Kidney epithelial cell (primary cell): ENCODE measurements at places on chromosomes 4 and X. TPM values are rescaled to one million over a fixed set of nuclear protein-coding genes. Genes with fewer than 3 reads are reported as not detected.
A peak's percentile ranks its signal among the peaks of the same experiment; 100 is the strongest.

- no peak for DNase-seq
Measured at GRCh38 chrX:85941275-85941674, 106.1 kb downstream of the CHM start.

GRCh38 chrX:37840931-37841330 is 6.4 kb downstream of the DYNLT3 start:
- no peak for DNase-seq

GRCh38 chr4:146023334-146023967 is 84.8 kb upstream of the ZNF827 start:
- no peak for DNase-seq

DNA sequence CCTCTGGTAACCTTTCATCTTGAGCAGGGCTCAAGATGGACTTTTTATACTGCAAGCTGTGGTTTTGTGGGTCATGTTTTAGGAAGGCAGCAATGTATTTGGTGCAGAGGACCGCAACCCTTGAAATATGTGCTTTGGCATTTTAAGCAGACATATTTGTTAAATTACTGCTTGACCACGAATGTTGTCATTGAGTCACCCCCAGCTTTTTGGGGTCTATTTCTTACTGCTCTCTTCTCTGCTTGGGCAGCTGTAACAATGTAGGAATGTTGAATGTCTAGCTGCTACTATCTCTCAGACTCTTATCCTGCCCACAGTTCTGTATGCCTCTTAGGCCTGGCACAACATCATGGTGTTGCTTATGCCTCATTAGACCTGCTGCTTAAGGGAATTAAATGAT is 6.0 kb downstream of the RBPJ start:
- peak; percentile 76 for DNase-seq

- peak; percentile 56 for DNase-seq
Measured at GRCh38 chrX:23883737-23884354, 23.9 kb downstream of the APOO start.

GRCh38 chr4:177220376-177220775 is 89.3 kb upstream of the NEIL3 start:
- DNase-seq: no peak

DNA sequence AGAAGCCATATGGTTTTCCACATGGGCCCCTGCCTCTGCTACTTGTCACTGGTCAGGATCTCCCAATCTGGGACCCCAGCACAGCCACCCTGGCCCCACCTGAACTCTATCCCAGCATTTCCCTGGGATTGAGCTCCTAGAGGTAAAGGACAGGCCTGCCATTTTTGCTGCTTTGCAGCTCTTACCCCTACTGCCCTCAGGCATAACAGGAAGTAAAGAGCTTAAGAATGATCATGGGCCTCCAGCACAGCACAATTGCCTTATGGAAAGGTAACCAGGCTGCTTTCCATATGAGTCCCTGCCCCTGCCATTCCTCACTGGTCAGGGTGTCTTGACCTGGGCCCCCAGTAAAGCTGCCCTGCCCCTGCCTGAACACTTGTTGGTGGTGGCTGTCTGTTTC is 254.9 kb upstream of the ZCCHC13 start:
- DNase-seq: no peak

Gene XKRX
- total RNA-seq: 0.04 TPM in 1 of 2 replicates, not detected in the other

DNA sequence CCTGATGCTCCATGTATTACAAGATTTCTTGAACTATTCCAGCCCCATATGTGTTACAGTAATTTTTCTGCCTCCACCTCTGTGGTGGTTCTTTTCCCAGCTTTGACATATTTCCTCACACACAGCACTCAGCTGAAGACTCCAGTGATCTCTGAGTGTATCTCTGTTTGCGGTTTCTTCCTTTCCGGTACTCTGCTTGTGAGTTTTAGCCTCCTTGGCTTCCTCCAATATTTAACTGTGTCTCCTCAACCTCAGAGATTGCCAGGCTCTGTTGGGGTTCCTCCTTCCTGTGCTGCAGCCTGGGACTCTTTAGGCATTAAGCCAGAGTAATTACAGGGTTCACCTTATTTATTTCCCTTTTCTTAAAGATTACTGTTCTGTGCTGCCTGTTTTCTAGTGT is 73.2 kb downstream of the NFKB1 start:
- no peak for DNase-seq

Gene C4orf36
- total RNA-seq: 0.71 TPM in 1 of 2 replicates, not detected in the other

DNA sequence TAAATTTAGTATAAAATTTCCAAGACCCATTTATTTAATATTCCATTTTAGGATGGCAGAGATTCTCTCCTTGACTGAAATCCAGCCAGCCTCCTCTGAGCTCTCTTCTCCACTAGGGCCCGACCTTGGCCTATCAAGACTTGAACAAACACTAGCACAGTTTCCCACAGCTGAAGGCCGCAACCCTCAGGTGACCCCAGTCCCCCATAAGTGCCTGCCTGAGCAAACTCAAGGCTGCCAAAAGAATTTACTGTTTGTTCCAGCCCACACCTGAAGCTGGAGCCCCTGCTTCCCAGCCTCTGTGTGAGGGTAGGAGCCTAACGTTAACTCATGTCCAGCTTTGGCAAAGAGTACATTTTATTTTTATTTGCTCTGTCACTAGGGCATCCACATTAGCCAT is 629.0 kb upstream of the ZFP42 start:
- no peak for DNase-seq

Gene FAAH2
- 5.3 and 11.5 TPM in 2 replicates for total RNA-seq

Gene SH3TC1
- 18.9 and 30.5 TPM in 2 replicates for total RNA-seq

- DNase-seq: no peak
Measured at GRCh38 chrX:126124721-126125120, 41.4 kb downstream of the DCAF12L2 start.

Gene IL21
- total RNA-seq: not detected in 2 replicates

- no peak for DNase-seq
Measured at GRCh38 chrX:68872171-68872570, 43.4 kb downstream of the EFNB1 start.

DNA sequence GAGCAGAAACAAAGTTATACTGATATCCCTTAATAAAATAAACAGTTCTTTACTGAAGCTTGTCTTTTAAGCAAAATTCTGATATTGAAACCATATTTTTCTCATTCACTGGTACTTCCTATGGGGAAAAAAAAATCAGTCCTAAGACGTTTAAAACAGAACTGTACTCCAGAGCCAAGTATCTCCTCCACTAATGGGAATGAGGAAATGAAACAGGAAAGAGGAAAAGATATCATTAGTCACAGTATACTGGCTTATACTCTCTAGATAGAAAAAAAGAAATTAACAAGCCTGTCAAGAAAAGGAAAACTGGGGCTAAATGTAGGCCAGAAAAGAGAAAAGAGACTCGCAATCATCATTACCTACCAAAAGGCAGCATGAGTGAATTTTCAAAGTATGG is 252.7 kb downstream of the CENPC start:
- DNase-seq: no peak

GRCh38 chr4:140816806-140817510 is 60.8 kb upstream of the TBC1D9 start:
- no peak for DNase-seq

DNA sequence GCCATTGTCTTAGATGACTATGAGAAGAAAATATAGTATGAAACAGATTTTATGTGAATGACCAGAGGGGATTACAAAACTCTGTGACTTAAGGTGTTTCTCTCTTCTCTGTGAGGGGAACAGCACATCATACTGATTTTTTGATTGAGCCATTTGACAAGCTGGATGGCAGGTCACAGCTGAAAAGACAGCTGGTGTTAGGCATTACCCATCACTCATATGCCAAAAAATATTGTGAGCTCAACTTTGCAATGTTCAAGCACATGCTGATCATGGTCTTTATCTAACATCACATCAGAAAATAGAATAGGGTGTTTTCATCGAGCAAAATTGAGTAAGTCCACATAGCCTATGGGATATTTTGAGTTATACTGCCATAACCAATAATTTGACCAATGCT is 86.7 kb upstream of the TECRL start:
- DNase-seq: no peak

Gene UGT2B11
- not detected in 2 replicates for total RNA-seq

Gene CTPS2
- 18.8 and 21.3 TPM in 2 replicates for total RNA-seq

Gene STPG2
- 0.07 TPM in 1 of 2 replicates, not detected in the other for total RNA-seq

- DNase-seq: no peak
Measured at GRCh38 chrX:111868726-111869638, 7.0 kb upstream of the TRPC5OS start.

Gene FAM50A
- 79.1 and 80.0 TPM in 2 replicates for total RNA-seq

Gene SHROOM2
- 10.6 and 14.1 TPM in 2 replicates for total RNA-seq

Gene CXCL13
- total RNA-seq: not detected in 2 replicates

Gene AFAP1
- total RNA-seq: 54.4 and 55.6 TPM in 2 replicates

DNA sequence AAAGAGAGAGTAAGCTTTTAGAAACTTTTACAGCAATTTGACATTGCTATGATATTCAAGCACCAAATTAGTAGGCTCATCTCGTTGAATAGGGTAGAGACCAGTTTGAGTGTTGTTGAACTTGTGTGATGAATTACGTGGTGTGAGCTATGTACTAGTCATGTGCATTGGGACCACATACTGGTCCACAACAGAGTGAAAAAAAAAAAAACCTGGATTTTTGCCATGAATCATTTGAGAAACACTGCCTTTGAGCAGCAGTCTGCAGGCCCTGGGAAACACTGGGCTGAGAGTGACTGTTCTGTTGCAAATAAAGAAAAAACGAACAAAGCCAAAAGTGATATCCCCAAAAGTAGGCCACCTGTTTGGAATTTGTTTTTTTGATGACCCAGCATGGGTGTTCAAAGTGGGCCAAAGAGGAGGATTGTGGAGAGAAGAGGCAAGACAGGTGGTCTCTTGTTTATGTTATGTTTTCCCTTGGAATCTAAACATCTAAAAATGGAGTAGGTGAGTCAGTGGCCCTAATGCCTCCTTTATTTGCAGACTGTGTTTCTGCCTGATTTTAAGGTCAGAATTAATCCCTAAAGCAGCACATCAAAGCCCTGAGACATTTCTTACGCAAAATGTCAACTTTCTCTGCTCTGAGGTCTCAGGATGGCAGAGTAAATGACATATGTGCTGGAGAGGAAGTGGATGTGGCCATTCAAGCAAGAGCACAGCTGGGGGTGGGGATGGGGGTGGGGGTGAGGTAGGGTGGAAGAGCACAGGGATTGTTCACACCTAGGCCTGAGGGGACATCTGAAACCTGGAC is 33.5 kb downstream of the TAF7L start:
- DNase-seq: no peak

DNA sequence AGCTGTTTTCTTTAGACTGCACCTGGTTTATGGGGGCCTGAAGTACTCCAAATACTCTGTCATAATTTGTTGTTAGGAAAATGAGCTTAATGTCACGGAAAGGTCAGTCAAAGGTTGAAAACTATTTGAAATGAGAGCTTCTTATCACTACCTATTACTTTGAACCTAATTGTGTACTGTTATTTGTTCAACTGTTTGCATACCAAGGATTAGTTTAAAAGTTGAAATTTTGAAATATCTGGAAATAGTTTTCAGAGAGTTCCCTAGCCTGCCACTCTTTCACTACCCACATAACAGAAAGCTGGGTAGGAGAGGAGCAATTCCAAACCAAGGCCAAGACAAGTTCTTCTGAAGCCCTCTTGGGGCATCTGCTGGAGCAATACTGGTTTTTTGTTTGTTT is 28.0 kb upstream of the AP1AR start:
- no peak for DNase-seq

GRCh38 chr4:124515591-124515990 is 196.9 kb downstream of the ANKRD50 start:
- no peak for DNase-seq

DNA sequence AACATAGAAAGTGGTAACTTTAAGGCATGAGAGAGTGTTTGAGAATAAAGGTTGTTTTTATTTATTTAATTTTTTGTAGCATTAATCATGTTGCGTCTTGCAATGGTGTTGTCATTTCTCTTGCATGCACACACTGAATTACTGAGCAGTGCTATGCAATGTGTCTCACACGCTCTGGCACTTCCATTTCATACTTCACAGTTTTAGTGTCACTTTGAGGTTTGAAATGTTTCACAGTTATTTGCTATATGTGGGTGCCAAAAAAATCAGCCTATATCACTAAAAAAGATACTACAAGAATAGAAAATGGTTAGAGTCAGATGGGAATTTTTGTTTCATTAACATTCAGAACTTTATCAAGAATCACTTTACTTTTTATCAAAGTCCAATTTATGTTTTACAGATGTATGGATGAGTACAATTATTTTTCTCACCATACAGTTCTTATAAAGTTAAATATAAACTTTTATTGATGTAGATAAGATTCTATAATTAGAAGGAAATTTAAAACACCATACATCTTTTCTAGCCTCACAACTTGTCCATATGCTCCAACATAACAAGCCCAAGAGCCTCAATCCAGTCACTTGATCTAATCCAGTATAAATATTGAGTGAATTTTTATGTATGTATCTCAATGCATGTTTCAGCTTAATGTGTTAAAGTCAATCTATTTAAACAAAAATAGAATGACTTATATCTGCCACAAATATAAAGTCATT is 114.0 kb downstream of the IQCM start:
- DNase-seq: no peak

Gene ARMCX2
- 33.5 and 37.5 TPM in 2 replicates for total RNA-seq

Gene LONRF3
- 7.2 and 8.1 TPM in 2 replicates for total RNA-seq

- no peak for DNase-seq
Measured at GRCh38 chrX:36867143-36867542, 141.0 kb upstream of the FAM47C start.

- no peak for DNase-seq
Measured at GRCh38 chr4:145799223-145799622, 119.3 kb downstream of the C4orf51 start.

Gene KLB
- total RNA-seq: 0.07 and 0.21 TPM in 2 replicates

Gene SPANXD
- total RNA-seq: not detected in 2 replicates

DNA sequence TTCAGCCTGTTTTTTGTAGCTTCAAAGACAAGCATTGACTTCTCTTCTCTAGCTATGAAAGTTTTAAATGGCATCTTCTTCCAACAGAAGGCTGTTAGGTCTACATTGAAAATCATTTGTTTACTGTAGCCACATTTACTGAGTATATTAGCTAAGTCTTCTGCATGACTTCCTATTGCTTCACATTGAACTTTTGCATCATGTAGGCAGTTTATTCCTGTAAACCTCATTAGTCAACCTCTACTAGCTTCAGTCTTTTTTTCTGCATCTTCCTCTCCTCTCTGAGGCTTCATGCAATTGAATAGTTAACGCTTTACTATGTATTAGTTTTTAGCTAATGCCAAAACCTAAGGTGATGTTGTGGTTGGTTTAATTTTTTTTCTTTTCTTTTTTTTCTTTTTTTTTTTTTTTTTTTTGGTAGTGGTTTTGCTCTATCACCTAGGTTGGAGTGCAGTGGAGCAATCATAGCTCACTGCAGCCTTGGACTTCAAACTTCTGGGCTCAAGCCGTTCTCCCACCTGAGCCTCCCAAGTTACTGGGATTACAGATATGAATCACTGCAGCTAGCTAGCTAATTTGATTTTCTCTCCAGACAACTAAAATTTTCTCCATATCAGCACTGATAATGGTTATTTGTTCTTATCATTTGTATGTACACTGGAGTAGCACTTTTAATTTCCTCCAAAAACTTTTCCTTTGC is 3.4 kb downstream of the UGT2A3 start:
- no peak for DNase-seq

DNA sequence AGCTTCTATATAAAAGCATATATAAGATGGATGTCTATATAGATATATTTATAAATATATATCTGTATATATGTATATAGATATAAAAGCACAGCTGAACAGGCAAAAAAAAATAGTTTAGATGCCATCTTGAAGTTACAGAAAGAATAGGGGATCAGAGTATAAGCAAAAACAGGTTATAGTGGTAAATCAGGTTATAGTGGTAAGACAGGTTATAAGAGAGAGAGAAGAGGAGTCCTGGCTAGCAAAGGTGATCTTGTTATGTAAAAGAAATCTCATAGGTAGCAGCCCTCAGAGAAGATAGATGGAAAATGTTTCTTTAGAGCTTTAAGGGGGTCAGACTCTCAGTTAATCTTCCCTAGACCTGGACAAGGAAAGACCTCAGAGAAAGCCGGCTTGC is 1263.1 kb downstream of the PCDH7 start:
- DNase-seq: no peak
